ENCODE measurements at places on chromosomes 7 and 10. TPM values are rescaled to one million over a fixed set of nuclear protein-coding genes. Genes with fewer than 3 reads are reported as not detected.

DNA sequence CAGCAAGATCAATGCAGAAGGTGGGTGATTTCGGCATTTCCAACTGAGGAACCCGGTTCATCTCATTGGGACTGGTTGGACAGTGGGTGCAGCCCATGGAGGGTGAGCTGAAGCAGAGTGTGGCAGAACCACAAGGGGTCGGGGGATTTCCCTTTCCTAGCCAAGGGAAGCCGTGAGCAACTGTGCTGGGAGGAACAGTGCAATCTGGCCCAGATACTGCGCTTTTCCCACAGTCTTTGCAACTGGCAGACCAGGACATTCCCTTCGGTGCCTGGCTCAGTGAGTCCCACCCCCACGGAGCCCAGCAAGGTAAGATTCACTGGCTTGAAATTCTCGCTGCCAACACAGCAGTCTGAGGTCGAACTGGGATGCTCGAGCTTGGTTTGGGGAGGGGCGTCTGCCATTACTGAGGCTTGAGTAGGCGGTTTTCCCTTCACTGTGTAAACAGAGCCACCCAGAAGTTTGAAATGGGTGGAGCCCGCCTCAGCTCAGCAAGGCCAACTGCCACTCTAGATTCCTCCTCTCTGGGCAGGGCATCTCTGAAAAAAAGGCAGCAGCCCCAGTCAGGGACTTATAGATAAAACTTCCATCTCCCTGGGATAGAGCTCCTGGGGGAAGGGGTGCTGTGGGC is 58.6 kb upstream of the SLC26A5 start:
- no peak for DNase-seq

- no peak for DNase-seq
Observed at GRCh38 chr10:18378766-18379165, 238.5 kb downstream of the CACNB2 start.

CPED1 gene
- total RNA-seq = 44.4 TPM

DNA sequence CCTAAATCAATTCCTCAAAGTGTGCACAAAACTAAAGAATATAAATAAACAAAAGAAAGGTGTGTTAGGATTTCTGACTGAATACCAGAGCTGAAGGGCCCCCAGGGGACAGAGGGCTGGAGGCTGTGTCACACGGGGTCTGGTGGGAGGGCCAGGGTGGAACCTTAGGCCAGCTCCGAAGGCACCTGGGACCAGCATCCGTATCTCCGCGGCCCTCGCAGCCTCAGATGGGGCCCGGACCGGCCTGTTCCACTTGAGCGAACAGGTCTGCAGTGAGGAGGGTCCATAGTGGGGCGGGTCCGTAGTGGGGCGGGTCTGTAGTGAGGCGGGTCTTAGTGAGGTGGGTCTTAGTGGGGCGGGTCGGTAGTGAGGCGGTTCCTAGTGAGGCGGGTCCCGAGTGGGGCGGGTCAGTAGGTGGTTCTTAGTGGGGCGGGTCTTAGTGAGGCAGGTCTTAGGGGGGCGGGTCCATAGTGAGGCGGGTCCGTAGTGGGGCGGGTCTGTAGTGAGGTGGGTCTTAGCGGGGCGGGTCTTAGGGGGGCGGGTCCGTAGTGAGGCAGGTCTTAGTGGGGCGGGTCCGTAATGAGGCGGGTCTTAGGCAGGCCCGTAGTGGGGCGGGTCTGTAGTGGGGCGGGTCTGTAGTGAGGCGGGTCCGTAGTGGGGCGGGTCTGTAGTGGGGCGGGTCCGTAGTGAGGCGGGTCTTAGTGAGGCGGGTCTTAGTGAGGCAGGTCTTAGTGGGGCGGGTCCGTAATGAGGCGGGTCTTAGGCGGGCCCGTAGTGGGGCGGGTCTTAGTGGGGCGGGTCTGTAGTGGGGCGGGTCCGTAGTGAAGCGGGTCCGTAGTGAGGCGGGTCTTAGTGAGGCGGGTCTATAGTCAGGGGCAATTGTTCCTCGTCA is 15.1 kb downstream of the GPR146 start:
- no peak for DNase-seq

ADIRF gene
- 543 TPM for total RNA-seq

MMD2 gene
- not detected for total RNA-seq

COL13A1 gene
- not detected for total RNA-seq

- no peak for DNase-seq
Observed at GRCh38 chr10:124802313-124802675, 675 bp downstream of the ABRAXAS2 start.

CUEDC2 gene
- 42.4 TPM for total RNA-seq

LARP4B gene
- 74.7 TPM for total RNA-seq

GRCh38 chr10:70341016-70341415 is 41.4 kb downstream of the LRRC20 start:
- DNase-seq = no peak

DNA sequence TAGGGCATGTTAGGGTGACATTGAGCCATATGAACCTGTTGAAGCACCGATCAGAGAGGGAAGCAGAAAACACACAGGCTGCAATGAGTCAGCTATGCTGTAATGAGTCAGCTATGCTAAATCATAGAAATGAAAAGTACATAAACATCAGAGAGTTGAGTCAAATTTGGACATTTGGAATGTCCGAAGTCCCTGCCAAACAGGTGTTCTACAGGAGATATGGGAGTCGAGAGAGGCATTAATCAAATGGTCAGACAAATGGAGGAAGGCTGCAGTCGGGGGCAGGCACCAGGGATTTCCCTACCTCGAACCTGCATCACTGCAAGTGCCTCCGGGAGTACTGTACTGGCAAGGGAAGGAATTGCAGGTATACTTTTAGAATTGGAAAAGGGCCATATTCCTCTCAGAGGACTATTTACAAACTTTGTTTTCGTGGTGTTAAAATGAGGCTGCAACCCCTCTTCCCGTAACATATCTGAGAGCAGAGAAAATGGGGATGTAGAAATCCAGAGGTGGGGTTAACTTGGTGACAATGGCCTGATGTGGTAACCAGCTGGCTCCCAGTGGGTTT is 8.8 kb upstream of the ZC3HAV1 start:
- DNase-seq = no peak

GRCh38 chr10:62000037-62000603 is 98.6 kb downstream of the ARID5B start:
- DNase-seq = no peak

DNA sequence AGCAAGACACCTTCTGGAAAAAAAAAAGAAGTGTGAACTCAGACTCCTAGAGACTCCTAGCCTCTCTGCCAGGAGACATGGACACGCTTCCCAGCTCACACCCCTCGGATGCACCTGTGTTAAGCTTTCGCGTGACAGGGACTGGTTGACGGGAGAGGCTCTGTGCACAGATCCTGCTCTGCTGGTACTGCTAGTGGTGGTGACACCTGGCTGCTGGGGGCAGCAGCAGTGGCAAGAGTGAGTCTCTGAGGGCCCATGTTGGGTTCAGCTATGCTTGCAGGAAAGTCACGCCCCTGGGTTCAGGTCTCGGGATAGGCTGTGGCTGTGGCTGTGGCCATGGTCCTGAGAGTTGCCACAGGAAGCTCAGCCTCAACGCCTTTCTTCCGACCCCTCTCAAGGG is 81.1 kb downstream of the XRCC2 start:
- peak; percentile 39 for DNase-seq

AGBL3 gene
- total RNA-seq = 2.6 TPM

- no peak for DNase-seq
Observed at GRCh38 chr7:20786779-20787659, at the start of gene SP8. SP8 (minus strand) TSS chr7:20786886; CDS start chr7:20786798, 88 bp downstream.

DNA sequence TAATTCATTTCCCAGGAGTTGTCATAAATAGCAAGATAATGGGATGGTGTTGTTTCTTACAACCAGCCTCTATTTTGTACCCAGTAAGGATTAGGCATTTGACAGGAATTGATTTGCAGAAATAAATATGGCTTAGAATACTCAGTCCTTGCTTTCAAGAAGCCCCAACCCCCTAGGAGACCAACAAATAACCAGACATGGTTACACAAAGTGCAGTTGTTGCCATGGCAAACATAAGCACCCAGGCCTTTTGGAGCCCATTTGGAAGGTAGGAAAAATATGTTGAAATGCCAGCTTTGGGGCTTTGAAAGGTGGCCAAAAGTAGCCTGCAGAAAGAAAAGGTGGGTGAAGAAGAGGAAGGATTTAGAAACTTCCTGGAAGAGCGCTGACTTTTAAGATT is 397.5 kb downstream of the CDC14C start:
- no peak for DNase-seq

SKIDA1 gene
- total RNA-seq = 0.58 TPM

HOXA7 gene
- total RNA-seq = 7.5 TPM

- no peak for DNase-seq
Observed at GRCh38 chr7:13603661-13604060, 385.8 kb downstream of the ETV1 start.

- no peak for DNase-seq
Observed at GRCh38 chr10:21315645-21316220, 209.7 kb downstream of the SKIDA1 start.

DNA sequence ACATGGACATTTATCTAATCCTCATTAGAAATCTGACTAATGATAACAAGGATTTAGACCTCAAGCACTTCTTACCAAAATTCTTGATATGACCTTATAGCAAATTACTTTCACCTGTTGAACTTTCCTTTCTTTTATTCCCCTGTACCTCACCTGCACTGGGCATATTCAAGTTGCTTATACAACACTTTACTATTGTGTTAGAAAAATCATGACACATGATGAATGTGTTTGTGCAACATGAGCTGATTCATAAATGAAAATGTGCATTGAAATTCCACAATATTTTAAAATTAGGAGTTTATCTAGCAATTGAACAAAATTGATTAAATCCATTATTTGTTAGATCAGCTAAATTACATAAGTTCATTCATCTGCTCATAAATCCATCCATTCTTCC is 160.6 kb downstream of the CFTR start:
- no peak for DNase-seq

SLC26A5 gene
- total RNA-seq = 0.19 TPM

DNA sequence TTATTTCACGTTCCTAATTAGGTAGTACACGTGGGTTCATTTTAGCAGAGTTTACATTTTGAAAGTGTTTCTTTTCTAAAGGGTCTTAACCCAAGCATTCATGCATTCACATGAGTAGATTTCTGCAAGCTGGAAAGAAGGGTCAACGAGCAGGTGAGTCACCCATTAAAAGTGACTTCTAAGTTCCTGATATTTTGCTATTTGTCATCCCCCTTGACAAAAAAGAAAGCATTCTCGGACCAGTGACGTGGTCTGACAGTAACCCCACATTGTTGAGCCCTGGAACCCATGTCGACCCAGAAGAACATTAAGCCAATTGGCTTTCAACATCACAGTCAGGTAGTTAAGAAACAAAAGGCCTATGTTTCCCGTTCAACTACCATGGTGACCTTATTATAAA is 49.6 kb downstream of the ABCB5 start:
- no peak for DNase-seq

GRCh38 chr10:77925410-77925794 is 1.2 kb downstream of the DLG5 start:
- no peak for DNase-seq

GHRHR gene
- total RNA-seq = not detected

GSTO2 gene
- total RNA-seq = 0.45 TPM

GLUD1 gene
- total RNA-seq = 127 TPM

CARD11 gene
- 0.42 TPM for total RNA-seq

- DNase-seq = no peak
Observed at GRCh38 chr7:98913026-98913425, 34.7 kb downstream of the TRRAP start.

DNA sequence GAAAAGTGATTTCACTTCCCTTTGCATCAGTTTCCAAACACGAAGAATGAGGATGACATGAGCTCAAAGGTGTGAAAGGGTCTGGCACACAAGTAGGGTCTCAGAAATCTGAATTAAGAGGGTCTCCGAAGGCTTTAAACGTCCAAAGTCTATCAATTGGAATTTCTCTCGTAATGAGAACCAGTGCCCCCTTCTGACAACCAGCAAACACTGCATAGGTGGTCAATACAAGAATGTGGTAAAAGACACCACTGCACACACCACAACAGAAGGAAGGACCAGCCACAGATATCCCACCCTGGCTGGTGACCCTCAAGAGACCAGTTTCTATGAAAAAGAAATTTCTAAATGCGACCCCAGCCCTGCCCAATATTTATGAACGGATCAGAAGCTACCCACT is 78.1 kb downstream of the CALN1 start:
- no peak for DNase-seq

GPR22 gene
- not detected for total RNA-seq

CNPY1 gene
- total RNA-seq = not detected
